ENCODE measurements at places on chromosomes 7 and 10. TPM values are rescaled to one million over a fixed set of nuclear protein-coding genes. Genes with fewer than 3 reads are reported as not detected.

The SHH gene
- total RNA-seq, result 0.48 TPM

The SEMA3C gene
- total RNA-seq, result 71.7 TPM

The PIK3AP1 gene
- total RNA-seq, result 1.0 TPM

The NEUROD6 gene
- not detected for total RNA-seq

The SLC26A3 gene
- total RNA-seq, result not detected

The XRCC2 gene
- 3.3 TPM for total RNA-seq

The PSD gene
- total RNA-seq, result 0.55 TPM

The CLEC2L gene
- 0.44 TPM for total RNA-seq

The CTBP2 gene
- 112 TPM for total RNA-seq

The PLA2G12B gene
- not detected for total RNA-seq

The PLPP4 gene
- 0.28 TPM for total RNA-seq

The SDK1 gene
- total RNA-seq, result 0.72 TPM

The HOXA4 gene
- 1.2 TPM for total RNA-seq

The SUV39H2 gene
- total RNA-seq, result 23.0 TPM

The OR13A1 gene
- not detected for total RNA-seq

The TECPR1 gene
- total RNA-seq, result 6.5 TPM

The MXI1 gene
- total RNA-seq, result 6.0 TPM

The TMEM236 gene
- total RNA-seq, result 0.05 TPM

The RPEL1 gene
- total RNA-seq, result 0.09 TPM

The SEMA3E gene
- 2.3 TPM for total RNA-seq

The PKD1L1 gene
- total RNA-seq, result 0.03 TPM

The CRHR2 gene
- not detected for total RNA-seq

The NPC1L1 gene
- 0.11 TPM for total RNA-seq

The DEPP1 gene
- 1.4 TPM for total RNA-seq

The BMPER gene
- total RNA-seq, result 5.1 TPM

The GIMAP7 gene
- total RNA-seq, result not detected

The SPRN gene
- 0.29 TPM for total RNA-seq

The SPDYE1 gene
- total RNA-seq, result not detected

The C10orf67 gene
- 0.17 TPM for total RNA-seq

The TRPV5 gene
- not detected for total RNA-seq

The CLIP2 gene
- 11.7 TPM for total RNA-seq

The ITGA8 gene
- total RNA-seq, result not detected

The PPP1R3A gene
- total RNA-seq, result not detected

The SUGCT gene
- total RNA-seq, result 0.77 TPM

The HOXA6 gene
- 1.5 TPM for total RNA-seq

The DNAJB9 gene
- 10.2 TPM for total RNA-seq

The TUBAL3 gene
- 0.19 TPM for total RNA-seq

The PEX1 gene
- total RNA-seq, result 6.8 TPM

The MARCHF5 gene
- 34.5 TPM for total RNA-seq

The SAP25 gene
- 0.39 TPM for total RNA-seq

The CLRN3 gene
- not detected for total RNA-seq

The TMEM184A gene
- 6.7 TPM for total RNA-seq

The INHBA gene
- 0.11 TPM for total RNA-seq

The CDC14C gene
- total RNA-seq, result 0.05 TPM

The MYH16 gene
- 0.32 TPM for total RNA-seq

The CYP2C9 gene
- total RNA-seq, result not detected

The C10orf95 gene
- total RNA-seq, result not detected

The DMBT1 gene
- 0.22 TPM for total RNA-seq

The TNS3 gene
- 82.4 TPM for total RNA-seq

The CDNF gene
- 1.3 TPM for total RNA-seq

The GPR37 gene
- 0.64 TPM for total RNA-seq

The TLX1 gene
- total RNA-seq, result not detected

Measured in A549 treated with GW870086 at 1 μM for 4 hours (cell line).